Fibroblast of villous mesenchyme (primary cell): ENCODE measurements at places on chromosomes 2 and 18. TPM values are rescaled to one million over a fixed set of nuclear protein-coding genes. Genes with fewer than 3 reads are reported as not detected.
A peak's percentile ranks its signal among the peaks of the same experiment; 100 is the strongest.

GRCh38 chr2:231455222-231455621, 9.1 kb downstream of the NCL start:
- no peak for DNase-seq

DNA sequence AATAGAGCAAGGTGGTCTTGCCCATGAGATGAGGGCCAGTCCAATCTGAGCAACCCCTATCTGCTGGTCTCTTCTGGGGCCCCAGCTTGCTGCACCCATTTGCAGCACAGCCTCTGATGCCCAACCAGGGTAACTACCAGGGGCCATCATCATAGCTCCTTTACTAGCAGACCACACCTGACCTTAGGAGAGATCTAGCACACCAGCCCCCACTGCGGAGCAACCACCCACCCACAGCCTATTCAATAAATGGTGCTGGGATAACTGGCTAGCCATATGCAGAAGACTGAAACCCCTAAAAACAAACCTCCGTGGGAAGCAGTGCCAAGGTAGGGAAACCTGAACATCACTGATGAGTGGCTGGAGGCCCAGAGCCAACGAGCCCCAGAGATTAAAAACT, 196.1 kb upstream of the RBBP8 start:
- DNase-seq: no peak

DNA sequence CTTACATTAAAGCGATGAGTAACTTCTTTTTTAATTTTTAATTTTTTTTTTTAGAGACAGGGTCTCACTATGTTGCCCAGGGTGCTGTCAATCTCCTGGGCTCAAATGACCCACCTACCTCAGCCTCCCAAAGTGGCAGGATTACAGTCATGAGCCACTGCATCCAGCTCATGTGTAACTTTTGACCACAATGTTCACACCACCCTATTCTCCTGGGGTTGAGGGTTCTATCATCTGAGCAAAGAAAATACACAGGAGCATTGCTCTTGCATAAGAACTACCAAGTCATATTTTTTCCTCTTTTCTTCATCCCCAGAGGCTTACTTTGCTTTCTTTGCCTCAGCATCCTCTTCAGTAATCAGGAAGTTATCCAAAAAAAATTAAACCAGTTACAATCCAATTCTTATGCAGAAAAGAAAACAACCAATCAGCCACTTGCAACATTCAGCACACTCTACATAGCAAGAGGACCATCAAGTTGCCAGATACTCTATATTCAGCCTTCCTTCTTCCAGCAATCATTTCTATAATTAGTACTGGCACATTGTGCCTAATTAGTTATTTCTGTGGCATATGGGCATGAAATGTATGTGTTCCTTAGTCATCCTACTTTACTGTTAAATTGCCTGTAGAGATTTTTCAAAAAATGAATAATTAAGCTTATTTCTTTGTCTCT, 345.6 kb downstream of the AKAIN1 start:
- no peak for DNase-seq

- DNase-seq: peak; percentile 51
Observed at GRCh38 chr2:57881998-57882888, 164.4 kb upstream of the VRK2 start.

- DNase-seq: no peak
Observed at GRCh38 chr2:86049529-86049928, 56.2 kb downstream of the POLR1A start.

GRCh38 chr2:68050353-68050752, 12.5 kb downstream of the C1D start:
- DNase-seq: no peak

- no peak for DNase-seq
Observed at GRCh38 chr2:73386342-73386868, 769 bp downstream of the ALMS1 start.

DNA sequence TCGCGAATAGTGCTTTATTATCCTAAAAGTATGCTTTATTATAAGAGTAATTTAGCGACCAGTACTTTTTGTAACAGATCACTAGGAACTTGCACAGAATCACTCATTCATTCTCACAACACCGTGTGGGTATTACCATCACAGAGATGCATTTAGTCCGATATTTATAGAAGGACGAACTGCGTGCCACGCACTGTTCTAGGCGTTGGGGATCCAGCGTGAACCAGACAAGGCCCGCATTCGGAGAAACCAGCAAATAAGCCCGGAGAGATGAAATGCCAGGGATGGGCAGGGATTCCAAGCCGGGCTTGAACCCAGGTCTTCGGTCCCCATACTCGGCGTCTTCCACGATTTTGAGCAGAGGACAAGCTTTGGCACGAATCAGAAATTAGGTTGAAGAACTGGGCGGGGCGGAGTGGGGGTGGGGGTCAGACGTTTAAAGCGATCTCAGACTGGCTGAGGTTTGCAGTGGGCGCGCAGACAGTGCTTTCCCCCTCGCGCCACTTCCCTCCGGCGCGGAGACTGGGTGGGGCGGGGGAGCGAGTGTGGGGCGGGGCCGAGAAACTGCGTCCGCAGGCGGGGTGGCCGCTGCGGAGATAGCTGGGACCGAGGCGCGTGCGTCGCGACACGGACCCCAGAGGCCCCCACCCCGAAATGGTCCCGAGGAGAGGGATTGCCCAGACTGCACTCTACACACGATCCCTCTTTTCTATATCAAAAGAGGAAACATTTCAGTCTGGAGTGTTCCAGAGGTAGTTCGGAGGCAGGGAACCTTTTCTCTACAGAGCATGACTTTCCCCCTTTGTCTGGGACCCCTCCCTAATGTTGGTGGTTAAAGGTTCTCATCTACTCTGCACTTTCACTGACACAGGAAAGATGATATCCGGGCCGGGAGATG, 1.1 kb upstream of the CXCR4 start:
- no peak for DNase-seq

DNA sequence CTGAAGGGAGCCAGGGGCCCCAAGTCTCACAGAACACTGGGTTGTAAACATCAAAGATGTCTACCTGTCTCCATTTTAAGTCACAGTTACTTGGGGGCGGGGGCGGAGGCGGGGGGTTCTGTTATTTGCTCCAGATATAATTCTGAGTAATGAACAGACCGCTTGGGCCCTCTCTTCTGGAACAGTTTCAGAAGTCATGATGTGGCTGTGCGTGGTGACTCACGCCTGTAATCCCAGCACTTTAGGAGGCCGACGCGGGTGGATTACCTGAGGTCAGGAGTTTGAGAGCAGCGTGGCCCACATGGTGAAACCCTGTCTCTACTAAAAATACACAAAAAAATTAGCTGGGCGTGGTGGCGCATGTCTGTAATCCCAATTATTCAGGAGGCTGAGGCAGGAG, 157.9 kb upstream of the APCDD1 start:
- DNase-seq: peak; percentile 59

DNA sequence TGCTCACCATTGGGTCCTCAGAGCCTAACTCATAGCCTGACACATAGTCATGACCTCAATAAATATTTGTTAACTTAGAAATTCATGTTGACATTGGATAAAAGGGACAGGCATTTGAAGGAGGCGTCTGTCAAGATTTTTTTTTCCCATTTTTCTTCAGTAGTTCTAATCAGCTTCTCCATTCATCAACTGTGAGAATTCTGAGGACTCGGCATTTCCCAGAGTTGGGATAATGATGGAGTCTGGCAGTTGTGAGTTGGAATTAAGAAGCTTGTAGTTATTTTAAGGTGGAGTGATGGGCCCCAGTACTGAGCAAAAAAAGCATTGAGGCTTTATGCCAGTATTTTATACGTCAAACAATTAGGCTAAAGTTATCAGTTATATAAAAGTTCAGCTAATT, 4.6 kb downstream of the SPATS2L start:
- no peak for DNase-seq

DNA sequence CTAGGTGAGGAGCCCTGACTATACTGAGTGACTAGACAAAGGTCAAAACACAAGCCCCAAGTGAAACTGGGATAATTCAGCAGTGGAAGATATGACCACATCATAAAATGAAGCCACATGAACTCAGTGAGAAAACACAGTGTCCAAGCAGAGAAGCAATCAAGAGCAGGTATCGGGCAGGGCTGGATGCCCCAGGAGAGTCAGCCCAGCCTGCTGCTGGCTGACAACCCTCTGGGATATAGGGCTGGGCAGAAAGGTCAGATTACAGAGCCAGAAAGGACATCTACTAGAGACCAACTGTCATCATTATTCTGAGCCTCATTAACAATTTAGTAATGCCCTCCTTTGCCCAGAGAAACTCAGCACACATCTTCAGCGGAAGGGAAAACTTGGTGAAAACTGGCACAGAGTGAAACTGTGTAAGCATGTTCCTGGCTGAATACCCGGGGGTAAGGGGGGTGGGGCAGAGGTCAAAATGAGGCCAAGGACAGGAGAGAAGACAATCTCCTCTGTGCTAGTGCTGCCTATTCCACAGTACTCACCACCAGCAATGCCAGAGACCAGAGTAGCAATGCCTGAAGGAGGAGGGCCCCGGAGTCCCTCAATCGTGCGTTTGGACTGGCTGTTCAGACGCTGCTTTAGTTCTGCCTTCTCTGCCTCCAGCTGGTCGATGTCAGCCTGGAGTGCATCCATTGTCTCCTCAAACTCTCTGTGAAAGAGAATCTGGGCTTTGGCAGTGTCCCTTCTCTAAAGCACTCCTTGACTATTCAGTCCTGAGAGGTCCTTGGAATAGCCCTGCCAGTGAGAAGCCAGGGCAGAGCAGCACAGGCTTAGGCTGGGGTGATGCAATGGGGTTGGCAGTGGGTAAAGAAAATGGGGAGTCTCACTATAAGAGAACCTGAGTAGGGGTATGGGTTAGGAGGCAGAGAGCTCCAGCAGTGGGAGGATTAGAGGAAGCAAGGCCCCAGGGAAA, 15.3 kb downstream of the DCTN1 start:
- DNase-seq: no peak

DNA sequence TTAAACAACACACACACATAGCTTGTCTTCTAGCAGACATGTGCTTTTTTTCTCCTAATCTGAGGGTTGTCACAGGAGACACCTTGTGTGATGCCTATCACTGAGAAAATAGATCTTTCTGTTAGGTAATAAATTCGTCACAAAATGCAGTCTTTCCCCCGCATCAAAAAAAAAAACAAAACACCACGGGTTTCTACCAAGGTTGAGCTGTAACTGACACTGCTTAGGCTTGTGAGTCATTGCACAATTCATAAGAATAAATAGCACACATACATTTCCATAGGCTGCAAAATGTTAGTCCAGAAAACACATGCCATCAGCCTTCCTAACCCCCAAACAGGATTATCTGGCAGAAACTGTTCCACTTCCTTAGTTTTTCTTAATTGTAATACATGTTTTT, 6.5 kb downstream of the TMEM163 start:
- DNase-seq: no peak

DNA sequence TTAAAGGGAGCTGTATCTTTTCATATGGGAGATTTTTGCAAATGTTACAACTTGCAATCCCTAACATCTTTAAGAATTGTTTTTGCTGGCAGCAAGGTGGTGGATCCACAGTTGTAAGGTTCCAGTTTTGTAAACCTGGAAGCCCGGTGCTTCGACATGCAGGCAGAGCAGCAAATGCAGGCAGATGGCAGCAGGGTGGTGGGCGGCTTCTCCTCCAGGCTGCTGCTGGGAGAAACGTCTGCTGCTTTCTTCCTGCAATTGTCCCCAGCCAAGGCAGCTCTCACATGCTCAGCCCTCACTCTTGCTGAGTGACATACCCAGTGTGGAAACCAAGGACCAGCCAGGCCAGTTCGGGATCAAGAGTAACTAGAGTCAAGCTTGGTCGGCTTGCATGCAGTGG, 166.0 kb downstream of the SEPTIN10 start:
- no peak for DNase-seq

- DNase-seq: no peak
Observed at GRCh38 chr2:170694316-170694715, 20.8 kb upstream of the SP5 start.

- no peak for DNase-seq
Observed at GRCh38 chr2:37615804-37616676, 55.4 kb downstream of the CDC42EP3 start.

DNA sequence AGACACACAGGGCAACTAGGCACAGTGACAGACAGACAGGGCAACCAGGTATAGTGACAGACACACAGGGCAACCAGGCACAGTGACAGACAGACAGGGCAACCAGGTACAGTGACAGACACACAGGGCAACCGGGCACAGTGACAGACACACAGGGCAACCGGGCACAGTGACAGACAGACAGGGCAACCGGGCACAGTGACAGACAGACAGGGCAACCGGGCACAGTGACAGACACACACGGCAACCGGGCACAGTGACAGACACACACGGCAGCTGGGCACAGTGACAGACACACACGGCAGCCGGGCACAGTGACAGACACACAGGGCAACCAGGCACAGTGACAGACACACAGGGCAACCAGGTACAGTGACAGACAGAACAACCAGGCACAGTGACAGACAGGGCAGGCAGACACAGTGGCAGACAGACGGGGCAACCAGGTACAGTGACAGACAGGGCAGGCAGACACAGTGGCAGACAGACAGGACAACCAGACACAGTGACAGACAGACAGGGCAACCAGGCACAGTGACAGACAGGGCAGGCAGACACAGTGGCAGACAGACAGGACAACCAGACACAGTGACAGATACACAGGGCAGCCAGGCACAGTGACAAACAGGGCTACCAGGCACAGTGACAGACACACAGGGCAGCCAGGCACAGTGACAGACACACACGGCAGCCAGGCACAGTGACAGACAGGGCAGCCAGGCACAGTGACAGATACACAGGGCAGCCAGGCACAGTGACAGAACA, 64.7 kb upstream of the RAB6C start:
- DNase-seq: no peak

DNA sequence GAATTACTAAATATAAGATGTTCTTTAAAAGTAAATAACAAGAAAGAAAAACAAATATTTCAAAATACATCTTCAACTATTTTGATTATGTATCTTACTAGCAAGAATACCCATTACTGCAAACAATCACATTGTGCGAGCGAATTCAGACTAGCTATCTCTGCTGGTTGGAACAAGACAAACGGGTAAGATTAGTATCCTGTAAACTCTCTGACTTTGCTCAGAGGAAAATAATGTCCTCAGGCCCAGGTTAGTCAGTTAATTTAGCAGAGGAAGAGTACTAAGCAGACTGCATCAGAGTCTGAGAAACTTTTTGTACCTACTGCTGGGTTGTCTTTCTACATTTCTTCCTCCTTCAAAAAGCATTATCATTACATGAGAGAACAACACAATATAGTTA, 50.4 kb upstream of the MCM6 start:
- no peak for DNase-seq

DNA sequence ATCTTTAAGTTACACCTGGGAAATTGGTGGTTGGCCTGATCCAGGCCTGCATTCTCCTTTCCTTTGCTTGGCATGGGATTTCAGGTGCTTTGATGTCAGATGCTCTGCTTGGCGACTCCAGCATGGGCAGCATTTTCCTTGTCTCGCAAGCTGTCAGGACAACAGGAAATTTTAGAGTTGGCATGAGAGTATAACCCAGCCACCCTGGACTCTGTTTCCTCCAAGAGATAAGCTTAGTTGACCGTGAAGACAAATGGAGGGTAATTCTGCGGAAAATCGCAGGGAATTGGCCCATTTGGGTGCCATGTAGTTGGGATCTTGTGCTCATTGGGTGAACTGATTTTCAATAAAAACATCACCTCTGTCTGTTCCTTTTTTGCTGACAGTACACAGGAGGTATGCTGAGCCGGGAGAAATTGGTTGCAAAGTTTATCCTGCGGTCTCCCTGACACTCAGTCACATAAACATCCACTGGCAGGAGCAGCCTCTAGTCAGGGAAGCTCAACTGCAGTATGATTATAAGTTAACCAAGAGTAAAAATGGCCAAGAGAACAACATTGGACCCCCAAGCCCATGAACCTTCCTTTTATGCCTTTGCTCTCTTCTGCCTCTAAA, 409.9 kb downstream of the SETBP1 start:
- peak; percentile 21 for DNase-seq

- DNase-seq: peak; percentile 74
Observed at GRCh38 chr2:217256251-217256650, 396.4 kb upstream of the TNP1 start.

Gene INO80D
- 7.7 and 10.4 TPM in 2 replicates for total RNA-seq

Gene STARD6
- 0.43 TPM in 1 of 2 replicates, not detected in the other for total RNA-seq

Gene RESP18
- total RNA-seq: not detected in 2 replicates

Gene DSC2
- under 0.01 TPM in 1 of 2 replicates, not detected in the other for total RNA-seq
